ENCODE measurements at places on chromosomes 5 and 9.

DNA sequence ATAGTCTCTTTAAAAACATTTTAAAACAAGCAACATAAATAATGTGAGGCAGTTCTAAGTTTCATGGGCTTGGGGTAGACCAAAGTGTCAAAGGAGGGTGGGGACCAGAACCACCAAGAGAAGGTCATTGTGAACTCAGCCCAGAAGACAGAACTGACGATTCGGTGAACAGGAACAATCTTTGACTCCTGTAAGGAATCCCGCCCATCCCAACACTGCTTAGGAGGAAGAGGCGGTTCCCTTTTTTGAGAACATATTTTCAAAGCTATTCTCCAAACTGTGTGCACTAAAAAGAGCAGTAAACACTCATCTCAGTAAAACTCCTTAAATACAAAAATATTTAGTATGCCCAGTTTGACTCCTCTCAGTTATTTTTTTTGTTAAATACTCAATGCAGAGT lies 176.5 kb upstream of the TLE4 start:
- no peak for DNase-seq

DNA sequence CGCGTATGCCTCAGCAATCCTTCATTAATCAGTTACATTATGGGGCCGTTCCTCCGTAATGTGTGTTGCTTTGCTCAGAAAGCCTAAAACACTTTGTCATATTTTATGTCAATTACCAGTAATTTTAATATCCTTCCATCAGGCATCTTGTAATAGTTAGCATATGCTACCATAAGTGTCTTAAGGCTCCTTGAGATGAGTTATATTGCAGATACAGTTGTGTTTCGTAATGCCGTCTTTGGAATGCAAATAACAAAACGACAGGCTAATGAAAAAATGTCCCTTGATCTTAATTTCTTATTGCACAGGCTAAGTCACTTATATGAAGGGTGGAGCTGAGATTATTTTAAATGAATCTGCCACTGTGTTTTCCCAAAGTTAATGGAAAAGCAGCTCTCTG lies 50.5 kb downstream of the TBCA start:
- no peak for DNase-seq

- no peak for DNase-seq
These were observed 476 bp upstream of the DTWD2 start for GRCh38 chr5:118988866-118989180.

- no peak for DNase-seq
These were observed 23.4 kb upstream of the ANKRD18A start for GRCh38 chr9:38643815-38644173.

- no peak for DNase-seq
These were observed 397.8 kb downstream of the TLE4 start for GRCh38 chr9:79969393-79970145.

DNA sequence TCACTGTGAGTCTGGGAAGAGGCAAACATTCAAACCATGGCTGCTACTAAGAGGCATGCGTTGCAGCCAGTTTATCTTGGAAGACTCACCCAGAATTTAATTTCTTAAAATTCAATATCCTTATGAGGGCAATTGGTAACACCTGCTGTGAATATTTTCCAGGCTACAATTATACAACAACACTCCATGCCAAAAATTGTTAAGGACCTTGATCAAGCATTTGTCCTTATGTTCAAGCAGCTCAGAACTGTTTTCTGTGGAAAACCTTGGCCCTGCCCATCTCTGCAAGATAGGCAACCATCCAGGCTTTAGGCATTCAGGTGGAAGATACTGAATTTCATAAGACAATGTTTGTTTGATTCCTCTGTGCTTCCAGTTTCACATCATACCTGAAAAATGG lies 327.8 kb downstream of the FBXL7 start:
- no peak for DNase-seq

- no peak for DNase-seq
These were observed 115.5 kb upstream of the KLF4 start for GRCh38 chr9:107605041-107605440.

- no peak for DNase-seq
These were observed 46.2 kb downstream of the CFAP77 start for GRCh38 chr9:132456241-132456640.

GRCh38 chr5:149781612-149782011 lies 51.5 kb downstream of the PPARGC1B start:
- DNase-seq = no peak

GRCh38 chr9:128943832-128944620 lies 3.4 kb downstream of the DOLK start:
- DNase-seq = no peak

DNA sequence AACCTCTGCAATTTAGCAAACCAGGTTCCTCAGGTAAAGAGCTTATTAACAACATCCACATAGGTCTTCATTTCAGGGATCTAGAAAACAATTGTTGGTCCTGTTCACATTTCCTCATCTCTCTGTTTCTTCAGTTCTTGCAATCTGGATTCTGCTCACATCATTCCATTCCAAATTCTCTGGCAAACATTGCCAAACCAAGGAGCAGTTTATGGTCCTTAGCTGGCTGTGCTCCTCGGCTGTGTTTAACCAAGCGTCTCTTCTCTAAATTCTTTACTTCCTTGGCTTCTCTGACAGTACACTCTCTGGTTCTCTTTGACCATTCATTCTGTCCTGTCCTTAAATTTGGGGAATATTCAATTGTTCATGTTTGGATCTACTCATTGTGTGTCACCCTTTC lies 65.8 kb upstream of the RANBP3L start:
- DNase-seq = peak; percentile 69

- no peak for DNase-seq
These were observed 42.5 kb downstream of the FRMPD1 start for GRCh38 chr9:37693260-37693659.

GRCh38 chr9:13688223-13688989 lies 408.9 kb upstream of the MPDZ start:
- DNase-seq = peak; percentile 29

DNA sequence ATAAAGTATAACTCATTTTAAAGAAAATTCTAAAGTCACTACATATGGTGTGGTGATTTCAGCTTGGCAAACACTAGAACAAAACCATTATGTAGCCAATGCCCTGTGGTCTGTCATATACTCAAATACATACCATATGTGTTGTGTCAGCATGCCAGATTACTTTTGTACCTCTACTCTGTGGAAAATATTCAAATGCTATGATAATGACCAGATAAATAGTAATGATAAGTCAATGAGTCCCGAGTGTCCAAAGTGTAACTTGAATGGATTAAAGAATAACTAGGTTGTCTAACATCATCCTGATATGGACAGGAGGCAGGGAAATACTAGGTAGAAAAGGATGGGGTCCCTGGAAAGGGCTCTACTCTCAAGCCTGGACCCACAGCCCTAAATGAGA lies 58.0 kb upstream of the IL6ST start:
- no peak for DNase-seq

DNA sequence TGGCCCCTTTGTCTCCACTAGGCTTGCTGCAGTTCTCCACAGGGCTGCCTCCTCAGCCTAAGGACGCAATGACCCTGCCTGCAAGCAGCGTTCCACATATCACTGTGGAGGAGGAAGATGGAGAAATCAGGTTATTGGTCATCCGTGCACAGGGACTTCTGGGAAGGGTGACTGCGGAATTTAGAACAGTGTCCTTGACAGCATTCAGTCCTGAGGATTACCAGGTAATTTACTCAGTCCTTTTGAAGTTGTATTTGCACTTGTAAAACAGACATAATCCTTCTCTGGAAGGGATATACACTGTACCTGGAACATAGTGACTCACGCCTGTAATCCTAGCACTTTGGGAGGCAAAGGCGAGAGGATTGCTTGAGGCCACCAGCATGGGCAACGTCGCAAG lies 116.6 kb downstream of the ADGRV1 start:
- no peak for DNase-seq

DNA sequence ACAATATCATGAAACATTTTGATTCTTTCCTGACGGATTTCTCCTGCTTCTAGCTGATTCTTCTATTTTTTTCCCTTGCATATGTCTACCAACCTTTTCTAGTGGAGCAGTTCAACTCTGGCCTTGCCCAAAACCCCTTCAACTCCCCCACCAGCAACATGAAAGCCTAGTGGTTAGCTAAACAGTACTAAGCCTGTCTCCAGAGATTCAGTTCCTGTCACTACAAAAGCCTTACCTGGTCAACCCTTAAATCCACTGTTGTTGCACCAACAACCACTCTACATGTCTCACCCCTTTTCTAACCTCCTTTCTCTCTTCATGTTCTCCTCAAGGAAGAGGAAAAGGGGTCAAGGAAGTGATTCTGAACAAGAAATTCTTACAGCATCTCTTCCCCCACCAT lies 74.8 kb upstream of the PIK3R1 start:
- no peak for DNase-seq

GRCh38 chr5:108232805-108233204 lies 149.1 kb downstream of the FBXL17 start:
- DNase-seq = no peak

GRCh38 chr9:26131886-26132285 lies 453.6 kb upstream of the TUSC1 start:
- DNase-seq = peak; percentile 43

- peak; percentile 55 for DNase-seq
These were observed 25.2 kb upstream of the SYNPO start for GRCh38 chr5:150615141-150615699.

DNA sequence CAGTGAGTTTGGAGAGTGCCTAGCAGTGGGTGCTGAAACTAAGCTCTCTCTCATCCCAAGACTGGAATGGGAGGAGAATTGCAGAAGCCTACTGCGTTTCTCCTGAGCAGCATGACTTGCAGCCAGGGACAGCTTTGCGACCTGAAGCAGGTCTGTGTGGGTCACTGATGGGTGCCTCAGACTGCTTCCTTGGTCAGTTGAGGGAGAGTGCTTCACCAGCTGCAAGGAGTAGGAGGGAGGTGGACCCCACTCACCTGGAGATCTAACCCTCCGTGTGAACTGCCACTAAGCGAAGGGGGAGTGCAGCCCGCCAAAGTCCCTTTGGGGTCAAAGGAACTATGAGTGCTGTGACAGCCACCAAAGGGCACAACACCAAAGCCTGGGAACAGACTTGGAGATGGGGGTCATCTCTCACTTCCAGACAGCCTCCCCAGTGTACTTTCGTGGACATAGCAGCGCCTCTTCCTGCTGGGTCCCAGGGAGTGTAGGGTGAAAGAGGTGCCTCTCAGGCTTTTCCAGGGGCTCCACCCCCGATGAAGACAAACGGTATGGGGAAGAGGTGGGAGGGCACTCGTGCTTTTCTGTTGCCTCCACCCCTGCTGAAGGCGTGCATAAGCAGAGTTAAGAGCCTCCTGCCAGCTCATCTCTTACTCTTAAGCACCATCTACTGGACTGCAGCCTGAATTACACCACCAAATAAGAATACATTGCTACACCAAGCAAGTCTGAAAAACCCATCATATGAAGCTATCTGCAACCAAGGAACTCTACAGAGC lies 34.3 kb upstream of the MACIR start:
- peak; percentile 64 for DNase-seq

GRCh38 chr5:131766689-131767088 lies 30.1 kb downstream of the FNIP1 start:
- no peak for DNase-seq

DNA sequence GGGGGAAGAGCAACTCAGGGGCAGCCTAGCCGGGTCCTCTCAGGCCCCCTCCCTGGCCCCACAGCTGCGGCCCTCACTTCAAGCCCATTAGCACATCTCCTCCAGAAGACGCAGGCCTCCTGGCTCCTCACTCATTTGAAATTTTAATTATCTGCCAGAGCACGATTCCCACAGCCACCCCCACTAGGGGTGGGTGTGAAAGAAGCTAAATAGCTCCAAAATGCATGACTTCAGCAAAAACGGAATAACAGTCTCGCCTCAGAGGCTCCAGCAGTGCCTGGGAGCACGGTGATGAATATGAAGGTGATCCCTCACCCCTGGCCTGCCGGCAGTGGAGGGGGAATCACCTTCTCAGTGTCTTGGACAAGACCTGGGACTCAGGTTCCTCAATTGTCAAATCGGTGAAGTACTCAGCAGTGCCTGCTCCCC lies 61.1 kb upstream of the HRH2 start:
- no peak for DNase-seq

DNA sequence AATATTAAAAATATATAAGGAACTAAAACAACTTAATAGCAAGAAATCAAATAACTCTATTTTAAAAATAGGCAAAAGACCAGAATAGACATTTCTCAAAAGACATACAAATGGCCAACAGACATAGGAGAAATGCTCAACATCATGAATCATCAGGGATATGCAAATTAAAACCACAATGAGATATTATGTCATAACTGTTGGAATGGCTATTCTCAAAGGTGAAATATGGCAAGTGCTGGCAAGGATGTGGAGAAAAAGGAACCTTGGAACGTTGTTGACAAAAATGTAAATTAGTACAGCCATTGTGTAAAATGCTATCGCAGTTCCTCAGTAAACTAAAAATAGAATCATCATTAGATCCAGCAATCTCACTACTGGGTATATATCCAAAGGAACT lies 468.5 kb downstream of the NFIB start:
- peak; percentile 65 for DNase-seq

- DNase-seq = no peak
These were observed 128.3 kb downstream of the SLC28A3 start for GRCh38 chr9:84212246-84212645.

- DNase-seq = no peak
These were observed 1.1 kb upstream of the PROB1 start for GRCh38 chr5:139395844-139396640.

- DNase-seq = no peak
These were observed 80.4 kb downstream of the DCP2 start for GRCh38 chr5:113056988-113057387.

DNA sequence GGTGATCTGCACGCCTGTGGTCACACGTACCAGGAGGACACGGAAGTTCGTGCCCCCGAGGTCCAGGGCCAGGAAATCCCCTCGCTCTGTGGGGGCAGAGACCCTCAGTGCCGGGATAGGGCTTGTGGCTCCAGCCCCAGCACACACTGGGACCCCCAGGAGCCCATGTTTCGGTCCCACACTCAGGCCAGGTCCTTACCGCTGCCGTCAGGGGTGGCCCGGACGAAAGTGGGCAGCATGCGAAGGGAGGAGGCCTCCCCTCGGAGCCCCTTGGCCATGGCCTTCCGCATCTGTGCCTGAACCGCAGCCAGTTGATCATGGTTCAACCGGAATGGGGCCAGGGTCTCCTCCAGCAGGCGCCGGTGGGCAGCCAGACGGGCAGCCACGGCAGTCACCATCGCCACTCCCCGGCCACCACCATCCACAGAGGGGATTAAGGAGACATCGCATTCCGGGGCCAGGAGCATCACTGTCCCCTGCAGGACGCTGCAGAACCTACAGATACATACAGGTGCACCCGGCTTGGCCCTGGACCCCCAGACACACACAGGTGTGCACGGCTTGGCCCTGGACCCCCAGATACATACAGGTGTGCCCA lies 11.8 kb downstream of the HK3 start:
- DNase-seq = no peak

DNA sequence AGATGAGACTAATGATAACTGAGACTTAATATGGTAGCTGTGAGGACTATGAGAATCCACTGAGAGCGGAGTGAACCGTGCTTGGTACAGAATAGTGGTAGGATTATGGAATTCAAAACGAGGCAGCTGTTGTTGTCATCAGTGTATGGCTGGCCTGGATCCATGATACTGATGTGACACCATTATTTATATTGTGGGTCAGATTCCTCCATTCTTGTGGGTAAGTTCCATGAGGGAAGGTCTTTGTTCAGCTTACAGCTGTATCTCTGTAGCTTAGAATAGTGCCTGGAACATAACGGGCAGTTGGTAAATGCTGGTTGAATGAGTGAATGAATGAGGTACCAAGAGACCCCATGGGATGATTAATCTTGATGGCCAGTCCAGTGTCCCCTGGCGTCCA lies 61.8 kb downstream of the ACER2 start:
- no peak for DNase-seq
